ENCODE measurements at places on chromosomes 2 and 18.

DNA sequence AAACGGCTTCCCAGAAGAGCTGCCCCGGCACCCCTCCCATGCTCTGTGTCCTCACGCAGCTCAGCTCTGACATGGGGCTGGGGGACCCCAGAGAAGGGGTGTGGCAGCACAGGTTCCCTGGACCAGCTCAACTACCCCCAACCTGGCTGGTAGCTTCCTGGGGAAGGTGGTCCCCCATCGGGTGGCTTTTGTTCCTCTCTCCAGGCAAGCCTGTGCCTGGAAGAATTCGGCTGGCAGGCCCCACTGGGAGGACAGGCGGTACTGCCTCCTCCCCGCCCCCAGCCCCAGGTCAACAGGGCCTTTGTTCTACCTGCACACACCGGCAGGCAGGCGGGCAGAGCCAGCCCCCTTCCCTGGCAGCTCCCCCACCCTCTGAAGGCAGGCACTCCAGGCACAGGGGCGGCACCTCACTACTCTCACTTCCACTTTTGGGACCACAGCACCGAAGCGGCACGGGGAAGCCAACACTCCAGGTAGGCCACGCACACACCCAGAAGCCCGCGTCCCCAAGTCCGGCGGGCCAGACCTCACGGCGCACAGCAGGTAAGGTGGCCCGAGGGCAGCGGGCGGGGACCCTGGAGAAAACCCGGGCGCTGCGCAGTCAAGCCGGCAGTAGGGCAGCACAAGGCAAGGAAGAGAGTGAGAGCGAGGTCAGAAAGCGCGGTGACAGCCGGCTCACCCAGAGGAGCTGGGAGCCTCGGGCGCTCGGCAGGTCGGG lies 1.3 kb downstream of the HS6ST1 start:
- DNase-seq: peak; percentile 67

GRCh38 chr2:61357681-61358080 lies 113.2 kb downstream of the USP34 start:
- no peak for DNase-seq

DNA sequence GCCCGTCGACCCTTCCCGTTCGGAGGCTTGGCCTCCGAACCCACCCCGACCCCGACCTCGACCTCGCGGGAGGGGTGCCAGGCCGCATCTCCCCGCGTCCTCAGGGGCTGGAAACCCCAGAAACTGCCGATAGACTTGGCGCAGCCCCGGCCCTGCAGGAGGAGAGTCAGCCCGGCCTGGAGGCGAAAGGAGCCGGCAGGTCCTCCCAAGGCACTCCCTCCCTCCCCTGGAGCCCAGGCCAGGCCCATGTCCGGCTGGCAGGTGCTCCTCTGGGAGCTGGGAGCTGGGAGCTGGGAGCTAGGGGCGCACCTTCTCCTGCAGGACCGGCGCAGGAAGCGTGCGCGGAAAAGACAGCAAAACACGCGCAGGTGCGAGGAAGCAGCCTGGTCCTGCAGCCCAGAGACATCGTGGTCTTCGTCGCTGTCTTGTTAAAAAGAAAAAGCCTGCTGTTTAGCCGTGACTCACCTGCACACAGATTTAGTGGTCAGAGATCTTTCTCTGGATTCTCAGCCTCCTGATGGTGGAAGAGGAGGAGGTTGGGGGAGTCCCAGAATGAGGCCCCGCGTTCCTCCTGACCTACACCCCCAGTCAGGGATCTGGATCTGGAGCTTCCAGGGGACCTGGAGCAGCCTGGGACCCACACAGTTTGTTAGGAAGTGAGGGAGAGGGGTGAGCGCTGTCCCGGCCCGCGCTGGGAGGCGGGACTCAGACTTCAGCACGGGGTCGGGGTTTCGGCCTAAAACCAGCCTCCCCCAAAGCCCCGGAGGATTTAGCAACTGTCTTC lies 660 bp upstream of the MBP start:
- DNase-seq: no peak

DNA sequence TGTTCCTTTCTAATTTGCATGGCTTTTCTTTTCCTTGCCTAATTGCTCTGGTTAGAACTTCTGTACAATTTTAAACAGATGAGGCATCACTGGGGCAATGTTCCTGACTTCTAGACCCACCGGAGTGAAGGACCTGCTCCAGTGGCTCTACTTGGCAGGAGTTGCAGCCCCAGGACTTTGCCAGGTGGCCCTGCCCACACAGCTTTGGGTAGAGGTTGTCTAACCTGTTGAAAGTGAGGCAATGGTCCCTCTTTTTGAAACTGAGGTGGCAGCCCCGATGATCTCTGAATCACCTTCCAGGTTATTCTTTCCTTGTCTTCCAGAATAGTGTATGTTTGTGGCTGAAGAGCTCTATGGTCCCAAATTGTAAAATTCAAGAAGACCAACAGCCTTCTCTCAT lies 29.9 kb upstream of the ZNF512 start:
- DNase-seq: no peak

GRCh38 chr2:181542170-181542569 lies 85.0 kb downstream of the ITGA4 start:
- no peak for DNase-seq

DNA sequence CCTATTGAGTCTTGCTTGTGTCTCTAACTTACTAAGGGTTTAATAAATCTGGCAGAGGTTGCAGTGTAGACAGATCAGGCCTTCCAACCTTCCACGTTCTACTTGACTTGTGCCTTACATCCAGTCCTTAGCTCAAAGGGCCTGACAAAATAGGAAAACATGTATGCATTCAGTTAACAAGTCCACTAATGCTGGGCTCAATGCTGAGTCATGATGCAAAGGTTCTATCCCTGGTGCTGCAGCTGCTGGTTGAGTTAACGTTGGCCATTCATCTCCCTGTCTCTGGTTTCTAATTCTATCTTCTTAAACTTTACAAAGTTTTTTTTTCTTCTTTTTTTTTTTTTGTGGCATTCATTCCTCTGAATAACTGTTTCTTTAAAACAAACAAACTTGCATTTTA lies 46.3 kb upstream of the ITGB6 start:
- DNase-seq: no peak

GRCh38 chr2:33598561-33599174 lies 431 bp downstream of the FAM98A start:
- DNase-seq: peak; percentile 77

- no peak for DNase-seq
Observed at GRCh38 chr2:70735071-70735470, 32.9 kb downstream of the ADD2 start.

DNA sequence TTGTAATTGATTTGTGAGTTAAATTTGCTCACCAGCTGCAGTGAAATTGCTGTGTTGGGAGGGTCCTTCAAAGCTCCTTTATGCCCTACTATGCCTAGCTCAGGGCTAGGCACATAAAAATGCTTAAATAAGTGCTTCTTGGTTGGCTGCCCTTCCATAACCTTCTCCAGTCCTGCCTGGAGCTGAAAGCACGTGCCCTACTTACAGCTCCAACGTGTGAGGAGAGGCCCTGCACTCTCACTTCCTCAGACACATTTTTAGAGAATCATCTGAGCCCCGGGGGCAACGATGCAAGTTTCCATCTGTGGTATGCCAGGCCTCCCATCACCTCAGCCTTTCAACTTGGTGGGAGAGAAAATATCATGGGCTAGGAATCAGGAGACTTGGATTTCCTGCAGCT lies 202.7 kb downstream of the BCL11A start:
- DNase-seq: no peak

DNA sequence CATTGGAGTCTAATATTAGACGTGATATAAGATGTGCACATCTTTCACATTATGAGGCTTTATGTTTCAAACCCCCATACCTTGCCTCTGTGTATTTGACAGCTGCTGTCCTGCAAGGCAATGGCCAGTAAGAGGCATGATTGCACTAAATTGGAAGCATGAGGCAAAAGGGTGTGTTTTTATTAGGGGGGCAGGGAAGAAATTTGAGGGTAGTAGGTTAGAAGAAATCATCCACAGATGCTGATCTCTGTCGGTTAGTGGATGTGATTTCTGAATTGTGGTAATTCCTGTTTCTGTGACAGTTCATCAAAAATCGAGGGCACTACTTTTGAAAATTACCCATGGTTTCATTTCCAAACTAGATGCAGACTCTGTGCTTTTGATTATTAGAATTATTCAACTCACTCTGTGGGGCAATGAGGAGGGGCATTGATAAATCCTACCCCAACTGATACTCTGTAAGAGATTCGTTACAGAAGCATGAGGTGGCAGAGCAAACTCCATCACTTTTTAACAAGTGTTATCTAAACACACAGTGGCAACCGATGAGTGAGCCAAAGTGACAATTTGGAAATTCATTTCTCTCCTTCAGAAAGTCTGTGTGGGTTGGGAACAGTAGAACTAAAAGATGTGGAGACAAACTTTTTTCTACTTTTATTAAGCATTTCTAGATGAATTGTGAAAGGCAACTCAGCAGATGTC lies 453.0 kb downstream of the ARHGAP15 start:
- DNase-seq: no peak

- DNase-seq: no peak
Observed at GRCh38 chr2:39499336-39499735, 62.3 kb upstream of the MAP4K3 start.

- DNase-seq: no peak
Observed at GRCh38 chr2:142918624-142919023, 41.2 kb downstream of the KYNU start.

DNA sequence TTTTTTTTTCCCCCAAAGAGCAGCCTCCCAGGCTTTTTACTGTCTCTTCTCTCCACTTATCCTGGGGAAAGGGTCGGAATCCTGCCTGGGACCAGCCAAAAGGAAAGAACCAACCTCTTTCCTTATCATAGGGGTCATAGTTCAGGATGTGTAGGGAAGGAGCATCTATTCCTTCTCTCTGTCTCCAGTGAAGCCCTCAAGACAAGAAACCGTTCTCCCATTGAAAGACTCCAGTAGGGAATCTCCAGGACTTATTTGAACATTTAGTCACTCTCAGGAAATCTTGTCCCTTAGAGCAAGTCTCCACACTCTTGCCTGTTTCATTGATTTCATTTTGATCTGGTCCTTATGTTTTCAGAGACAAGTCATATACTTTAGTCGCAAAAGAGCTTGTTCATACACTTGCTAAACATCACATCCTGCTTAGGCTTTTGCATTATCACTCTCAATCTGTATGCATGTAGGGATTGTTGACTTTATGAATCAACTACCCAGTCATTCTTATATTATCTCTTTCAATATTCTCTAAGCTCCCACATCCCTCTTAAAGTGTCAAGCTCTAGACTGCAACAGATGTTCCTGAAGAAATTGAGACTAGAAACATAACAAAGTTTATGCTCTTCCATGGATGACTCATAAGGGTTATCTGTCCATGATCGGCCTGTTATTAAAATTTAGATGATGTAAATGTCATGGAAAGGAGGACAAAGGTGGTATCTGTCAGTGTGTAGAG lies 116.2 kb upstream of the ST6GAL2 start:
- no peak for DNase-seq

- DNase-seq: no peak
Observed at GRCh38 chr2:227719641-227720040, 1.8 kb upstream of the SLC19A3 start.

- peak; percentile 39 for DNase-seq
Observed at GRCh38 chr2:141856215-141856919, 274.4 kb downstream of the LRP1B start.

DNA sequence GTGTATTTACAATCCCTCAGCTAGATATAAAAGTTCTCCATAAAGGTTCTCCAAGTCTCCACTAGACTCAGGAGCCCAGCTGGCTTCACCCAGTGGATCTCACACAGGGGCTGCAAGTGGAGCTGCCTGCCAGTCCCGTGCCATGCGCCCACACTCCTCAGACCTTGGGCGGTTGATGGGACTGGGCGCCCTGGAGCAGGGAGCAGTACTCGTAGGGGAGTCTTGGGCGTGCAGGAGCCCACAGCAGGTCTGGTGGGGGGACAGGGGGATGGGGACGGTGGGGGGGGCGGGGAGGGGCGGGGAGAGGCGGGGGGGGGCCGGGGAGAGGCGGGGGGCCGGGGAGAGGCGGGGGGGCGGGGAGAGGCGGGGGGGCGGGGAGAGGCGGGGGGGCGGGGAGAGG lies 54.7 kb upstream of the RND3 start:
- DNase-seq: no peak

DNA sequence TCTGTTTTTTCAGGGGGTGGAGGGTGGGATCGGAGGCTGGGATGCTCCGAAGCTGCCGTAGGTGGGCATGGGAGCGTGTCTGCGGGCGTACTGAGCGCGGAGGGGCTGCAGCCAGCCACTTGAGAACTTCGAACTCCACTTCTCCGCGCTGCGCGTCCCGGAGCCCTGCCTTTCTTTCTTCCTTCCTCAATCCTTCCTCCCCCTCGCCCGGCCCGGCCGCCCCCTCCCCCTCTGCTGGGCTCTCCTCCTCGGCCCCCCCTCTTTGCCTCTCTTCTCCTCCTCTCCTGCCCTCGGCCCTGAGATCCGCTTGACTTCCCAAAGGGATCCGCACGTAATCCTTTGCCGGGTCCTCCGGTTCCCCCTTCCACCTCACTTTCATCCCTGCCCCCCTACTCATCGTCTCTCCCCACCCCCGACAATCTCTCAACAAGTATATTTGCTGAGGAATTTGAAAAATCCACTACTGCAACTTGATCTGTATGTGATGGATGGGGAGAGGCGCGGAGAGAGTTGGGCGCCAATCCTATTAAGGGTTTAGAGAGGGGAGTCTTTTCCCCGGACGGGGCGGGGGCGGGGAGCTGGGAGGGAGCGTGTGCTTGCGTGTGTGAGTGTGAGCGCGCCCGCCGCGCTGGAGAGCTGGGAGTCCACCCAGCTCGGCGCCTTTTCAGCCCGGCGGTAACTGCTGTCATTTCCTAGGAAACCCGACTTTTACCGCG lies 1.1 kb downstream of the GLI2 start:
- no peak for DNase-seq

DNA sequence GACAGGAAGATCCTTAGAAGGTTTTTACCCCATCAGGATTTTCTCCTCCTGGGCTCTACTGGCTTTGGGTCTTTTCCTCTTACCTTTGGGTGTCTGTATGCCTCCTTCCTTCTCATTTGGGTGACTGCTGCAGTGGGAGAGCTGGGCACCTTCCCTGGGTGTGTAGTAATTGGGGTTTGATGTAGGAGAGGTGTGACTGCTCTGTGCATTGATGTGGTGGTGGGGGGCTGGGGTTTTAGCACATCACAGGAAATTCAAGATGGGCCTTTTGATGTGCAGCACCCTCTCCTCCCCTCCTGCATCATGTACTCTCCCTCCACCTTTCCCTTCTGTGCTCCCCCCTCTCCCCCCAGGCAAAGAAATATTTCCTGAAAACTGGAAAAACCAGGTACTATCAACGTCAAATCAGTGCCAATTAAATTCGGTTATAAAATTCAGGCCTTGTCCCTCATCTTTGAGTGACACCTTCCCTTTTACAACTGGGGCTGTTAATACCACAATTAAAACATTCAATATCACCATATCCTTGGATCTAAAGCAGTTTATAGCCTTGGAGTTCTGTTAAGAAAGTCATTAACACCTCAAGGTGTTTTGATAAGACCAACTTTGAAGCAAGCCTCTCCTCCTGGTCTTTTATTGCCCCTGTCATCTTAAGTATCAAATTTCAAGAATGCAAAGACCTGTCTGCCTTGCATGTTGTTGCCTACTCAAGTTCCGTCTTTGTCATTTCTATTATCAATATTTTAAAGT lies 23.3 kb downstream of the EDAR start:
- DNase-seq: no peak

DNA sequence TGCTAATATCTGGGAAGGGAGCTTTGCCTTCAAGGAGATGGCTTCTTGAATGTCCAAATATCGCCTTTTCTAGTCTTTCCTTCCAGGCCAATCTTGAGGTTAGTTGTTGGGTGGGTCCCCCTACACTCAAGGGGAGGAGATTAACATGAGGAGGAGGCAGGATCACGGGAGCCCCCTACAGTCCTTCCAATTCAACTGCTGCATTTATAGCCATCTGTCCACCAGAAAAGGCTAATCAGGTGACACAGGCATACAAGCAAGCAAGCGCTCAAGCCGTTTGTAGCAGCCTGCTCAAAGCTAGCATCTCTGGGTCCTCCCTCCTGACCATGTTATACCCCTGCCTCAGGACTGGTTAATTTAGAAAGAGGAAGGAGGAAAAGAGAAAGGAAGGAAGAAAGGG lies 87.6 kb downstream of the MRPS9 start:
- DNase-seq: no peak

Measured in NCI-H1417 (cell line).